ENCODE measurements at places on chromosomes 12 and 14. TPM values are rescaled to one million over a fixed set of nuclear protein-coding genes. Genes with fewer than 3 reads are reported as not detected.

PTPRO gene
- 0.05 TPM for total RNA-seq

DYNLL1 gene
- 625 TPM for total RNA-seq

C12orf42 gene
- total RNA-seq, result not detected

YLPM1 gene
- total RNA-seq, result 34.2 TPM

PIANP gene
- 0.75 TPM for total RNA-seq

DLK1 gene
- 0.17 TPM for total RNA-seq

SSPN gene
- total RNA-seq, result 0.37 TPM

KSR2 gene
- total RNA-seq, result 0.76 TPM

LIN52 gene
- 6.9 TPM for total RNA-seq

ACSS3 gene
- not detected for total RNA-seq

UBR7 gene
- total RNA-seq, result 22.8 TPM

GLIPR1L2 gene
- total RNA-seq, result 0.20 TPM

GABARAPL1 gene
- total RNA-seq, result 39.6 TPM

GZMB gene
- not detected for total RNA-seq

MANSC1 gene
- 3.9 TPM for total RNA-seq

ADAM21 gene
- total RNA-seq, result not detected

POTEG gene
- not detected for total RNA-seq

GARIN6 gene
- not detected for total RNA-seq

PTGR2 gene
- total RNA-seq, result 8.2 TPM

ZFYVE26 gene
- total RNA-seq, result 5.0 TPM

KCNA1 gene
- not detected for total RNA-seq

KRT79 gene
- 0.10 TPM for total RNA-seq

RESF1 gene
- 12.7 TPM for total RNA-seq

SMOC1 gene
- total RNA-seq, result 18.2 TPM

RNU7-1 gene
- total RNA-seq, result not detected

KLRC2 gene
- total RNA-seq, result 1.3 TPM

TC2N gene
- 0.81 TPM for total RNA-seq

SERPINA9 gene
- total RNA-seq, result not detected
